ENCODE measurements at places on chromosomes 7 and 10.

DNA sequence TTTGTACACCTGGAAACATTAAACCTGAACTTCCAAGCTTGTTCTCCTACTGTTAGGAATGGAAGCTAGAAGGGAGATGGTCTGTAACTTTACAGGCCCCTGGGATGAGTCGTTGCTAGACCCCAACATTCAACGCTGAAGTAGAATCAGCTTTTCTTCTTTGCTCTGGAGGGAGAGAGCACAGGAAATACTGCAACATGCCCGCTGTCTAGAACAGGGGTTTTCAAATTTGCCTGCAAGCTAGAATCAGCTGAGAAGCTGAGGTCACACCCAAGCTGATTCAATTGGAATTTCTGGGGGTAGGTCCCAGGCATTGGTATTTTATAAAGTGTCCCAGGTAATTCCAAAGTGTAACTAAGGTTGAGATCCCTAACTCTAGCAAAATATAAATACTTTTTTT, 219.7 kb downstream of the PRPF18 start:
- DNase-seq, result no peak

DNA sequence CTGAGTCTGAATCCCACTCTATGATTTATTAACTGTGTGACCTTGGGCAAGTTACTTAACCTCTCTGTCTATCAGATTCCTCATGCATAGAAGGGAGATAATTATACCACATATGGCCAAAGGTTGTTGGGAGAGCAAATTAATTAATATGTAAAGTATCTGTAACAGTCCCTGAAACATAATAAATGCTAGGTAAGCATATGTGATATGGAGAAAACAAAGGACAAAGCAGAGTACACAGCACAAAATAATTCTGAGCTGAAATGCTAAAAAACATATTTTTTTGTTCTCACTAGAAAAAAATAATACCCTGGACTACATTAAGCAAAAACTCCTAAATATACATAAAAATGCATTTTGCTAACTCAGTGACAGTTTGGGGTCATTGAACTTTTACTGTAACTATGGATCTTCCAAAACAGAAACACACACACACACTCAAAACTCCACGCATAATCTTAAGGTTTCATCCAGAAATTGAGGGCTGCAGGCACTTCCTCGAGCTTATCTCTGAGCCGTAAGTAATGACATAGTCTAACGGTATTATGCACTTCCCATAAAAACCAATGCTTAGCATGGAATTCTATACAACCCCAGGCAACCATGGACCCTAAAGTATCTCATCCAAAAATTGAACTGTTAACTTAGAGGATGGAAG, 201.7 kb upstream of the PTN start:
- DNase-seq, result no peak

DNA sequence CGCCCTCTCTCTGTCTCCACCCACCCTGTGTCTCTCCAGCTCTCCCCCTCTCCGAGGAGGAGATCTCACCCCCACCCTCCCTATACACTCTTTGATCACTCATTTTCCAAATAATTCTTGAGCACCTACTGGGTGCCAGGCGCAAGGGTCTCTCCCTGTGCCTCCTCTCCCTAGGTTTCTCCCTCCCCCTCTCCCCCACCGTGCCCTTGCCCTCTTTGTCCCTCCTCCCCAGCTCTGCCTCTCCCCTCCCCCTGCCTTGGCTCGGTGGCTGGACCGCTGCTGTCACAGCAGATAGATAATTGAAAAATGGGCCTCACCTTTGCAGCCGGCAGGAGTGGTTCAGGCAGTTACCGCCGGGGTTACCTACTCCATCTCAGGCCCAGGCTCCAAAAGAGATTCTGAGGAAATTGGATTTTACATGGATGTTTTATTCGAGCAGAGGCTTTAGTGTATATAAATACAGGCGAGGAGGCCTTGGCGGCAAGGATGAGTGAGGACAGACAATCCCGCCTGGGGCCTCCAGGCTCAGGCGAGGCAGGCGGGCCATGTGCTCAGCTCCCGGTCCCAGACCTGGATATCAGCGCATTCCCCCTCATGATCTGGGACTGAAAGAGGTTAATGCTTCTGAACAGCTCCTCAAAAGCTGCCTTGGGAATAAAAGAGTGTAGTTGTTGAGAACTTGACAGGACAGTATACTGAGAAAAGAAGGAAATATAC, 60.8 kb upstream of the BTRC start:
- DNase-seq, result no peak

DNA sequence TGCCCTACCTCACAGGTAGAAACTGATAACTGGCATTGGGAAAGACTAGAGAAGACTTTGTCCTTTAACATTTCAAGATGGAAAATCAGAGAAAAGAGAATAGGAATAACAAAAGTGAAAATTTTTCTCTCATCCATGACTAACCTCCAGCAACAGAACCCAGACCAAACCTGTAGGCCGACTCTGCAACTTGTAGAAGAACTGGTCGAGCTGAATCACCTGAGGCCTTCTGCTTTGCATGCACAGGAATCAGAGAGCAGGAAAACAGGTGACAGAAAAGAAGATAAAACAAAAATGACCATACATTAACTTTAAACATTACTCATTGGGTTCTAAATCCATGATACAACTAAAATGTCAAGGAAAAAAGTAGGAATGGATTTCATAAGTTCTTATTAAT, 137.1 kb downstream of the SLC25A13 start:
- DNase-seq, result no peak

DNA sequence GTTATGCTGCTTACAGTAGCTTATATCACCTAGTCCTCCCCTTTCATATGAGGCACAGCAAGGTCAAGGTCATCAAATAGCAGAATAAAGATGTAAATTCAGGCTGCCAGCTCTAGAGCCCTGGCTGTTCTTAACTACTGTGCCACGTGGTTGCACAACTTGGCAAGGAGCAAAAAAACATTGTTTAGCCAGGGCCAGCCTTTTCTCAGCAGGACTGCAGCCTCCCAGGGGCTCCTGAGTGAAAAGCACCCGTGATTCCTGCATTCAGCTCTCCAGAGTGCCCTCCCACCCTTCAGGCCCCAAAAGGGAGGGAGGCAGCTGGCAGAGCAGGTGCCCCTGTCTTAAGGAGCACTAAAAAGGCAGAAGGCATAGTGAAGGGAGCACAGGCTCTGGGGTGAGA, 31.8 kb upstream of the TM9SF3 start:
- DNase-seq, result no peak

DNA sequence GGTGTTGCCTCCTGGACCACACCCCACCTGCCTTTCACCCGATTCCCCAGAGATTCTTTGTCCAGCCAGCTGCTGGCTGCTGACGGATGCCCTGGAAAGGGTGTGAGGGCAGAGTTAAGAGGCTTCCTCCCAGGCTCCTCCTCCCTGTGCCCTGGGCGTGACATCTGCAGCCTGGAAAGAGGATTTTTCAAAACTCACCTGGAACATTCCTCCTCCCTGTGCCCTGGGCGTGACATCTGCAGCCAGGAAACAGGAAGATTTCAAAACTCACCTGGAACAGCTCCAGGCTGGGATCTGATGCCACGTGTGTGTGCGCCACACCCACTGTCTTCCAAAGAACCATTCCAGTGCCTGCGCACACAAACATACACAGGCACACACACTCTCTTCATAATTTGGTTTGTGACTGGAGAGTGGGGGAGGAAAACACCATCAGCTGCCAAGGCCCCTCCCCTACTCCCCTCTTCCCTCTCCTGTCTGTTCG, 5.2 kb downstream of the MARVELD1 start:
- no peak for DNase-seq

- DNase-seq, result no peak
Measured at GRCh38 chr10:127462643-127463295, 86.3 kb upstream of the NPS start.

- DNase-seq, result no peak
Measured at GRCh38 chr7:44787762-44788161, 8.7 kb upstream of the PPIA start.

GRCh38 chr7:152663931-152664330, 12.0 kb downstream of the XRCC2 start:
- no peak for DNase-seq

- DNase-seq, result no peak
Measured at GRCh38 chr10:36003688-36004087, 361.6 kb upstream of the FZD8 start.

Measured in GM12865 (cell line).